Stimulated activated CD8-positive, alpha-beta memory T cell treated with anti-CD3 and anti-CD28 coated beads, Interleukin-15, amount 100 ng/mL, for 1 hour (primary cell): ENCODE measurements at places on chromosomes 6 and 20.

DNA sequence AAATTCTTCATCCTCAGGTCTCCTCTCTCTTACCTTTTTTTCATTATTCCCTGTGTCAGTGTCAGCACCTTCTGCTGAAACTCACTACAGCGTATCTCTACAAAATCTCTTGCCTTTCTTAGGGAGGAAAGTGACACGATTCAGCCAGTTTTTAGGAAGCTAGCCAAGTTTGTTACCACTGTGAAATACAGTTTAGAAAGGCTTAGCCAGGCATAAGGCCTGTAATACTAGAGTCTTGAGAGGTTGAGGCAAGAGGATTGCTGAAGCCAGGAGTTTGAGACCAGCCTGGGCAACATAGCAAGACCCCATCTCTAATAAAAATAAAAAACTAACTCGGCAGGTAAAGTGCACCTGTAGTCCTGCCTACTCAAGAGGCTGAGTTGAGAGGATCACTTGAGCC lies 16.7 kb downstream of the TAB2 start:
- no peak for DNase-seq

DNA sequence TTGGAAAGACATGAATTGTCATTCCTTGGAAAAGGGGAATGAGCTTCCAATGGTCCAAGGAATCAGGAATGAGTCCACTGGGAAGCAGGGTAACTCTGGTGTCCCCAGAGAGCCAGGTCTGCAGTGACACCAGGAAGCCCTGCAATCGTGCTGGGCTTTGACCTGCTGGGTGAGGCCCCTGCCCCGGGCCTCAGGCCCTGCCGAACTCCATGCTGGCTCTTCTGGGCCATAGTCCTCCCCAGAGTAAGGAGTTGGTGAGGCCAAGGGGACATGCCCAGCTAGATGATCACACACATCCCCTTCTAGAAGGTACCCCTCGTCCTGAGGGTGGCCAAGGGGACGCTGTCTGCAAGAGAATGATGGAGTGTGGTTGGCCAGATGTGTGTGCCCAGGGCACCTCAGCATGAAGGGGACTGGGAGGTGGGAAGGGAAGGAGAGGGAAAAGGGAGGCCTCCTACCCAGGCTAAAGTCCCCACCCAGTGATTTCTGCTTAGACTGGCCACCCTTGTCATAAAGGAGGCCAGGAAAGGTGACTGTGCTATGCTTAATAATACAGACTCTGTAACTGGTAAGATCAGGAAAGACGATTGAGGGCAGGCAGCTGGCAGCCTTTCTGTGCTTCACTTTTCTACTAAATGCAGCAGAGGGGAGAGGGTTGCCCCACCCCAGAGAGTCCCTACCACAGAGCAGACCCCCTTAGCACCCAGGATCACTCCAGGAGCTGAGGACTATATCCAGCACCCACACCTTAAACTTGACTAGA lies 119.3 kb downstream of the SNX5 start:
- DNase-seq, result no peak

GRCh38 chr6:144295981-144296767 lies 11.0 kb downstream of the UTRN start:
- no peak for DNase-seq

DNA sequence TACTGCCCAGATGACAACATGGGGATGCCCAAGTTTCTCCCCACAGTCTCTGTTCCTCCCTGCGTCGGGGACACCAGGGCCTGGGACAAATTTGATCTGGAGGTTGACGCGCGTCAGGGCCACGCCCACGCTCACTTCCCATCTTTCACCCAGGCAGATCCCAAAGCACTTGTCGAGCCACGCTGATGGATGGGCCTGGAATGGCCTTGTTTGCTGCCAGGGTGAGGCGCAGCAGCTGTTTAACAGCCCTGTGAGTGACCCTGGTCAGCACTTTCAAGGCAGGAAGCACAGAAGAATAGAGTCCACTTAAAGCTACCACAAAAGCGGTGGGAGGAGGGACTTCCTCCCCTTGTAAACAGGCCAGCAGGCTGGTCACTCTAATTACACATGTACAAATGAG lies 324.7 kb upstream of the JARID2 start:
- DNase-seq, result no peak

- no peak for DNase-seq
These were observed 68.8 kb downstream of the CYB5R4 start for GRCh38 chr6:83928286-83928685.

DNA sequence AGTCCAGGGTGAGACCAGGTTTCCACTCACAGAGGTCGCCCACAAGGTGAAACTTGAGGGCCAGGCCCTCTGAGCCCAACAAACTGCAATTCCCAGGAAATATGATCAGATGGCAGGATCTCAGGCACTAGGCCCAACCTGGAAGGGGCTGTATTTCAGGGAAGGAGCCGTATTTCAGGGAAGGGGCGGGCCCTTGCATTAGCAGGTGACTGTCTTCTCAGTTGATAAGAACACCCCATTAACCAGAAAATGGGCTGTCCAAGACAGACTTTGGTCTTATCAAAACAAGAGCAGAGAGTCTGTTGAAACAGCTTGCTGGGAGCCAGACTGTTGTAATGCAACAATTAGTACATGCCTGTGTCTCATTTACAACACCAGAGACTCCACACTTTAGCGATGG lies 10.9 kb upstream of the BNIP5 start:
- no peak for DNase-seq

DNA sequence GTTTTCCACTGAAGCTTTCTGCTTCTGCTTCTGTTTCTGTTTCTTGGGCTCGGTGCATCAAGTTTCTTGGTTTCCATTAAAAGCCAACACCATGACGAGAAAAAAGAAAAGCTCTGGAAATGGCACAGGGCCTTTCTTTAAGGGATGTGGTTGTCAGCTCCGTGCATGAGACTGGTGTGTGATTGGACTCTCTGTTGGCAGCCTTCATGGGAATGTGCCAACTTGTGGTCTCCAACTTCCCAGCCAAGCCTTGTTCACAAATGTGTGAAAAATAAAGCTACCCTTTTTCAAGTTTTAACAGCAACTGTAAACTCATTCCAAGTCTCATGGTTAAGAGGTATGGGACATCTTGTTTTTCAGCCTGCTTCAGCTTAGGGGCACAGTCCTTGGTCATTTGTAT lies 68.7 kb upstream of the CST7 start:
- DNase-seq, result no peak

DNA sequence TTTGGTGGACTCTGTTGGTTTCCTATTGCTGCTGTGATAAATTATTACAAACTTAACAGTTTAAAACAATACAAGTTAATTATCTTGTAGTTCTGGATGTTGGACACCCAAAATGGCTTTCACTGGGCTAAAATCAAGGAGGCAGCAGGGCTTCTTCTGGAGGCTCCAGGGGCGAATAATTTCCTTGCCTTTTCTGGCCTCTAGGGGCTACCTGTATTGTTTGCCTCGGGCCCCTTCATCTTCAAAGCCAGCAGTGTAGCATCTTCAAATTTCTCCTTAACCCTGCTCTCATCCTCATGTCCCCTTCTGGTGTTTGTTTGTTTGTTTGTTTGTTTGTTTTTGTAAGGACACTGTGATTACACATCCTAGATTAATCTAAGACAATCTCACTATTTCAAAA lies 60.5 kb upstream of the ANKEF1 start:
- no peak for DNase-seq

- no peak for DNase-seq
These were observed 526.7 kb downstream of the EPHA7 start for GRCh38 chr6:92892626-92893170.

DNA sequence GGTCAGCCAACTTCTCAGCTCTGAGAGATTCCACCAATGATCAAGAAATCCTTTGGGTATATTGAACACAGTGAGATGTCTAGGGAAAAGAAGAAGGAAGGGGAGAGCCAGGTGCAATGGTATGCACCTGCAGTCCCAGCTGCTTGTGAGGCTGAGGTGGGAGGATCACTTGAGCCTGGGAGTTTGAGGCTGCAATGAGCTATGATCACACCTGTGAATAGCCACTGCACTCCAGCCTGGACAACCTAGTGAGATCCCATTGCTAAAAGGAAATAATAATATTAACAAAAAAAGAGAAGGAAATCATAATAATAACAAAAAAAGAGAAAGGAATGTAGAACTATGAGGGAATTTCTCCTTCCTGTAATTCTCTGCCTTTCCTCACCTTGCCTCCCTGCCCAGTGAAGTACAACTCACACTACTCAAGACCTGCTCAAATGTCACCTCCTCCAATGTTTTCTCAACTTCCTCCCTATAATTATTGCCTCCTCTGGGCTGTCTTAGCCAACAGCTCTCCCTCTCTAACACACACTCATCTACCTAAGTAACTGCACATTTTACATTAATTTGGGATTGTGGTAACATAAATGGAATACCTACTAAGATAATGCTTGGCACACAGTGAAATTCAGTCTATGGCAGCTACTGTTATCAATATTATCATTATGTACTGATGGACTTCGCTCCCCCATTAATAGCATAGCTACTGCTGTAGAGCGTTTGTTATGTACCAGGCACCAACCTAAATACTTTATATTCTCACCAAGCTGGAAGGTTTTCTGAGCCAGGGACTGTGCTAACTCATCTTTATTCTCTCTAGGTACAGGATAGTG lies 103.6 kb downstream of the KIF13A start:
- DNase-seq, result no peak

GRCh38 chr6:40287296-40287850 lies 299.8 kb downstream of the LRFN2 start:
- DNase-seq, result no peak

DNA sequence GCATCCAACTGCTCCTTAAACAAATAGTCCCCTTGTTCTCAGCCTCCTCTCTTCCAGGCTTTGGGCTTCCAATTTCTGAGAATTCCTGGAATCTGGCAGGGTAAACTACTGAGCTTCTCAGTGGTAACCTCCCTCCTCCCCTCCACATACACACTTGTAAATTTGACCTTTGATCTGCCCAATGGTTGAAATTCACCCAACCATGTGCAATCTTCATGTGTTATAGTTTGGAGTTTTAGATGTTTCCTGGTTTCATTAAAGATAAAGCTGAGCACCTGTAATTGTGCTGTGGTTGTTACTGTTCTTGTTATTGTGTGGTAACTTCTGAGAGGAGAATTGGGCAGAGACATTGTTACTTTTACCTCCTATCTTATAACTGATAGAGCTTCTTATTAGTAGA lies 328.4 kb downstream of the TPBG start:
- DNase-seq, result no peak

GRCh38 chr6:162147281-162147680 lies 580.3 kb downstream of the PRKN start:
- DNase-seq, result no peak

- DNase-seq, result no peak
These were observed 76.1 kb downstream of the HCRTR2 start for GRCh38 chr6:55250400-55250799.

DNA sequence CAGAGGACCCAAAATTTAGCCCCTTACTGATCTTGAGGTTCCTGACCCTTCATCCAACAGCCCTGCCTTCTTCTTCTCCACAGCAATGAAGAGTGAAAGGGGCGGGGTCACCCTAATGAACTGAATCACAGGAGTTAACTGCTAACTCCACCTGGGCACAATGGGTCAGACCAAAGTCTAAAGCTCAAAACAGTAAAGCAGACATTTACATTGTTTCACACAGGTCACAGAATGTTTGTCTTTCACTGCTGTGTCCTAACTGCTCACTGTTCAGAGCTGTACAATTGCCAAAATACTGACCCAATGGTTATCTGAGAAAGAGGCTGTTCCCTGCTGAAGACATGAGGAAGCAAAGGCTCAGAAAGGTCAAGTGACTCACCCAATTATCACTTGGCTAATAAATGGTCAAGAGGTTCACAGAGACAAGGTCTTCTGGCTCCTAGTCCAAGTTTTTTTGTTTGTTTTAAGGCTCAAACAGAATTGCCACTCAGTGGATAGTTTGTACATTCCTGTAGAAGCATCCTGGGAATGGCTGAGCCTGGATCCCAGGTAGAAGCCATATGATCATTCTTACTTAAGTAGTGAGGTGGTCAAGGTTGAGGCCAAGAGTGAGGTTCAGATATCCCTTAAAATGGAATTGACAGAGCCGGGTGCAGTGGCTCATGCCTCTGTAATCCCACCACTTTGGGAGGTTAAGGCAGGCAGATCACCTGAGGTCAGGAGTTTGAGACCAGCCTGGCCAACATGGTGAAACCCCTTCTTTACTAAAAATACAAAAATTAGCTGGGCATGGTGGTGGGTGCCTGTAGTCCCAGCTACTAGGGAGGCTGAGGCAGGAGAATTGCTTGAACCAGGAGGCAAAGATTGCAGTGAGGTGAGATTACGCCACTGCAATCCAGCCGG lies 35.1 kb upstream of the FAM83C start:
- no peak for DNase-seq

DNA sequence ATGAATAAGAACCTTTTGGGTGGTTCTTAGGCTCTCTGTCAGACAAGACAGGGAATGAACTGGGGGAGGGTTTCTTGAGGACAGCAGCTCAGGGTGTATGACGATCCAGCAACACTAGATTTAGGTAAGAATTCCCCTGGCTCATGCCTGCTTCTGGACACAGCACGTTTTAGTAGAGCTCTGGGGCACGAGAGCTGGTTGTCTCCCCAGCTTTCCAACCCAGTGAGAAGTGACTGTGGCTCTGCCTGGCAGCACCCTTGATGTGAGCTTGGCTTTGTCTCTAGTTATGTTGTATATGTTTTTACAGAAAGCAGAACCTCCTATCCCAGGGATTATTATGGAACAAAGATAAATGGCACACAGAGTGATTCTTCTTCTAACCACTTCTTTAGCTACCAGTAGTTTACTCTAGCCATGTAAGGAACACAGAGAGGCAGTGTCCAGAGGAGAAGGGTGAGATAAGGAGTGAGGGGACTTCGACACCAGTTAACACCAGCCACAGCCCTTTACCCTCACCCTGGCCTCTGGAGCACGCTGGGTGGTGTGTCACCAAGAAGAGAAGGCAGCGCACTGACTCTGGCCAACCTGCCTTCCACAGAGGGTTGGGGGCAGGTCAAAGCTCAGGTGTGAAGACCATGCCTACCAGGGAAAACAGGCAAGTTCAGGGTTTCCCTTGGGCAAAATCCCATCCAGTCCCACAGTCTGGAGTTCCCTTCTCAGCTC lies 3.9 kb downstream of the APOBEC2 start:
- DNase-seq, result no peak

DNA sequence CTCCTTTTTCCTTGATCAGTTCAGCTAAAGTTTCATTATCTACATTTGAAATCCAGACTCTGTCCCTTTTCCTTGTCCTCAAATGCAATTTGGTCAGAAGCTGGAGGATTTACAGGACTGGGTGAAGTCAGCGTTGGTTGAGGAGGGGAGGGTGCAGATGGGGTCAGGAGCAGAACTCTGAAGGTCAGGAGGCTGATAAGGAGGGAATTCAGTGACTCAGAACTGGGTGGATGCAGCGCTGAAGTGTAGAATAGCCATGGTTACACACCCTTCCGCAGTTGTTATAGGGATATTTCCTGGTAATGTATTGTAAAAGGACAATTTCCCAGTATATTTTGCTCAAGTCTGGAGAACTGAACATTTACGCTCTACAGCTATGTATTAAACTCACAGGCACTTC lies 133.1 kb upstream of the FOXA2 start:
- no peak for DNase-seq

DNA sequence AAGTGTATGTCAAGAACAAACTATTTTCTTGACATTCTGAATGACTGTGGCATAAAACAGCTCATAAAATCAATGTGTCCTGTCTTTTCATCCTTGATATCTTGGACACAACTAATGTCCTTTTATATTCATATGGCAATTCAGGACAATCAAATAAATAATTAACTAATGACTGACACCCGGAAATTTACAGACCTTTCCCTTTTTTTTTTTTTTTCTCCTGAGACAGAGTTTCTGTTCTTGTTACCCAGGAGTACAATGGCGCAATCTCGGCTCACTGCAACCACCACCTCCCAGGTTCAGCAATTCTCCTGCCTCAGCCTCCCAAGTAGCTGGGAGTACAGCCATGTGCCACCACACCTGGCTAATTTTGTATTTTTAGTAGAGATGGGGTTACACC lies 107.1 kb upstream of the LGSN start:
- DNase-seq, result no peak

- DNase-seq, result no peak
These were observed 49.2 kb upstream of the CST5 start for GRCh38 chr20:23928788-23929187.
